ENCODE measurements at places on chromosomes 2 and 18.

- no peak for DNase-seq
These were observed 6.2 kb upstream of the GPR155 start for GRCh38 chr2:174492963-174493431.

DNA sequence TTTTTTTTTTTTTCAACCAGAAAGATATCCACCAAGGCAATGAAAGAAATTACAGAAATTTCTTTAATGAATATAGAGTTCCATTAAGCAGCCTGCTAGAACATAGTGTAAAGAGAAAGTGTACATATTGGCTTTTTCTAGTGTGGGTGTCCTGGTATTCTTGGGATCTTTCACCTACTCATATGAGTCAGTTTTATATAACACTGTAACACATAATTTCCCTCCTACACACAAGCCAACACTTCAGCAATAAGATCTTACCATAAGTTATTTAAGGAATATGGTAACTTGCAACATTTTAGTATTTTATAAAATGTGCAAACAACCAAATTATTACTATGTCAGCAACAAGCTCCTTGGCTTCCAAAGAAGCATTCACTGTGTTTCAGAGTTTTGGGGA, 59.9 kb downstream of the ZRANB3 start:
- no peak for DNase-seq

DNA sequence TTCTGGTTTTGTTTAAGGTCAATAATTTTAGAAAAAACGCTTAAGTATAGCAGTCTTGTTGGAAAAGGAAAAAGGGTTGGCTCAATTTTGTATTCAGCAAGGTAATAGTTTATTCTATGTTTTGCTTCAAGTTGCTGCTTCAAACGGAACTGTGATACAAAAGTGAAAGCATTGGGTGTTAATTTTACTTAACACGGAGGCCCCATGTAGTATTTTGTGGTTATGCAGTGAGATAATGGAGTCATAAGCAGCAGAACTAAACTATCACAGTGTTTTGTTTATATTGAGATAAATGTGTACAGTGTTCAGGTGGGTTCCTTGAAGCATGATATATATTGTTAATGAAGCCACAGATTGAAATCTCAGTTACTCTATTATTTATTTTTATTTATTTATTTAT, 67.0 kb upstream of the LYPD6B start:
- DNase-seq: no peak

DNA sequence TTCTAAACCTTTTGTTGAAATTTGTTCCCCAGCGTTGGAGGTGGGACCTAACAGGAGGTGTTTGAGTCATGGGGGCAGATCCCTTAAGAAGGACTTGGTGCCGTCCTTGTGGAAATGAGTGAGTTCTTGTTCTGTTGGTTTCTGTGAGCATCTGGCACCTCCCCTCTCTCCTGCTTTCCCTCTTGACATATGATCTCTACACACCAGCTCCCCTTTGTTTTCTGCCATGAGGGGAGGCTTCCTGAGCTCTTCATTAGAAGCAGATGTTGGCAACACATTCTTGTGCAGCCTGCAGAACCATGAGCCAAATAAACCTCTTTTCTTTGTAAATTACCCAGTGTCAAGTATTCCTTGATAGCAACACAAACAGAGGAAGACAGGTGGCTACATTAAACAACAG, 23.8 kb downstream of the NABP1 start:
- DNase-seq: no peak

- DNase-seq: no peak
These were observed 112.2 kb downstream of the ALPK2 start for GRCh38 chr18:58516514-58517285.

DNA sequence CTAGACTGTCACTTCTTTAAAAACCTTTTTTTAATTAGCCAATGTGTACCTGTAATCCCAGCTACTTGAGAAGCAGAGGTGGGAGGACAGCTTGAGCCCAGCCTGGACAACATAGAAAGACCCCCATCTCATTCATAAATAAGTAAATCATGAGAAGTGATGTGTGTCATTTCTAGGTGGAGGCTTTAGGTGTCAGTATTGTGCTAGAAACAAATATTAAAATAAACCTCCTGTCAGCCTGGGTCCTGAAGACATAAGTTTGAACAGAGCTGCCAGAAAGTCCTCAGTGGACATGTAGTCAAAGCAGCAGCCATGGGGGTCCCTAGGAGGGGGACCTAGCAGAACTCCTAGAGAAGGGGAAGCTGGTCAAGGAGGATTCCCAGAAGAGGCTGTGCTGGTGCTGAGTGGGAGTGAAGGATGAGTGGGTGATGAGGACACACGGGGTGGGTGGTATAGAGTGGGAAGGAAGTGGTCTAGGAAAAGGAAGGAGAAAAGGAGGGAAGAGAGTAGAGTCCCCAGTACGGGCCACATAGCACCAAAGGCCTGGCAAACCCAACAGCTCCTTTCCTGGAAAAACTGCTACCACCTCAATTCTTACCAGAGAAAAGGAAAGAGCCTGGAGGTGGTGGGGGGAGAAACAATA, 316.6 kb upstream of the NCKAP5 start:
- DNase-seq: no peak

- no peak for DNase-seq
These were observed 61.1 kb downstream of the POLR1A start for GRCh38 chr2:86044614-86045013.
